ENCODE measurements at places on chromosomes 2 and 18.

DNA sequence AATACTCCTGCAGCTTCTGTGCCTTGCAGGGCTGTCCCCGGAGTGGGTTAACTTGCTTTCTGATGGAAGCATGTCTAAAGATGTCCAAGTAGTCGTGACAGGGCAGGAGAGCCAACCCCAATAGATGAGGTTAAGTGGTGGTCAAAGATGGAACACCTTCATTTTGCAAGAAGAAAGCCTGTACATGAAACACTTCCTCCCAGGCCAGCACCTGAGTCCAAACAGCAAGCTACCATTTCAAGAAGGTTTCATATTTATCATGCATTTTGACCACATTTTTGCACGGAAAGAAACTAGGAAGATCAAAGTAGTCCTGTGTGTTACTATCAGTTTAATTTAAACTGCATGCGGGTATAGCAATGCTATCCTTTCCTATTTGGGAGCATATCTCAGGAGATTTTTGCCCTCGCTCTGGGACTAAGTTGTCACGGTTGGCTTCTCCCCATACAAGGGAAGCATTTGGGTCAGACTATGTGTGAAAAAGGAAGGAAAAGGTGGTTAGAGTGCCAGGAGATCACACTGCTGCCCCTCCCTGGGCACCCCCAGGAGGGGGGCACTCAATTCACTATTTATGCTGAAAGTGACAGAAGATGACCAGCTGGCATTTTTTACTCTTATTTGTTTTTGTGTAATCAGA, 187.6 kb downstream of the ZNF521 start:
- no peak for DNase-seq

DNA sequence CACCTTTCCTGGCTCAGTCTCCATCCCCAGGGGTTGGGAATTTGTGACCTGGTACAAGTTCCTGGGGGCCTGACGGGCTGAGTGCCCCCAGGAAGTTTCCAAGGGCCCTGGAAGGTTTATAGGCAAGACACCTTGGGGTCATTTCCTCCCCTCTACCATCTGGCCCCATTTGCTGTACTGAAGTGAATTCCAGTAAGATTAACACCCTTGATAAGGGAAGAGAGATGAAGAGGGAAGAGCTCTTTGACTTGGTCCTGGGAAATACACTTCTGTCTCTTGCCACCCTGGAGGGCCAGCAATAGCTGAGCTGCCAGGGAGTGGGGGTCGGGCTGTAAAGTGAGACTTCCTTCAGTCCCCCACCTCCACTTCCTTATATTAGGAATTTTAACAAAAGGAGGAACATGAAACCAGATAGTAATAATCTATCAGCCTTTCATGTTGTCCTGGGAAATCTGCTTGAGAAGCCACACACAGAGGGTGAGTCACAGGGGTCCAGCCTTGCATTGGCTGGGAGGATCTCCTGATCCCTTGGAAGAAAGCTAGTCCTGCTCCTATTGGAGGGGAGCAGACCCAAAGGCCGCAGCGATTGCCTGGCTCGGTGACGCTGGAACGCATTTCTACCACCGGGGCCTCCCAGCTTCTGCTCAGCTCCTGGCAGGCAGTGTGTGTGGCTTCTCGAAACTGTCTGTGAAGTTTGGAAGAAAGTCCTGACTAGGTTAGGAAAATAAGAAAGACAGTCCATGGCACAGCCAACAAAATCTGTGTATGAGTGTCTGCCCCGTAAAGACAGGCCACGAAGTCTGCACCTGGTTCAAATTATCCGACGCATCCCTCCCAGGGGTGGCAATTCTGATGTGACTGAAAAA, 87.3 kb downstream of the ACAA2 start:
- no peak for DNase-seq

DNA sequence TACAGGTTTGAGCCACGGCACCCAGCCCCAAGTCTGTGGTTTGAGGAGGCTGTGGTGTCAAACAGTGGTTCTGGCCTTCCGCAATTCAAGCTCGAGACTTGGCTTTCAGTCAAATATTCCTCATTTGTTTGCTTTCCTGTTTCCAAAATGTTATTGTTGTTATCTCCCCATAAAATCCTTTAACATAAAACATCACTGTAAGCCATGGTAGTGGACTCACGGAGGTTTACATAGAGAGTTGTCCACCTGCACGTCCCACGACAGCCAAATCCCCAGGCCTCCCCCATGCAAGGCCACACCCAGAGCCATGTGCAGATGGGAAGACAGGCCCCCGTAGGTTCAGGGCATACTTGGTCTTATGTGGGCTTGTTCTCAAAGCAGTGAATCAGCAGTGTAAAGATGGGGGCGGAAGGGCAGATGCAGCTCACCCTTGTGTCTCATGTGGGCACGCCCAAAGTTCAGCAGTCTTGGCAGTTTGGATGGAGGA, 18.9 kb upstream of the ST3GAL5 start:
- DNase-seq: no peak

DNA sequence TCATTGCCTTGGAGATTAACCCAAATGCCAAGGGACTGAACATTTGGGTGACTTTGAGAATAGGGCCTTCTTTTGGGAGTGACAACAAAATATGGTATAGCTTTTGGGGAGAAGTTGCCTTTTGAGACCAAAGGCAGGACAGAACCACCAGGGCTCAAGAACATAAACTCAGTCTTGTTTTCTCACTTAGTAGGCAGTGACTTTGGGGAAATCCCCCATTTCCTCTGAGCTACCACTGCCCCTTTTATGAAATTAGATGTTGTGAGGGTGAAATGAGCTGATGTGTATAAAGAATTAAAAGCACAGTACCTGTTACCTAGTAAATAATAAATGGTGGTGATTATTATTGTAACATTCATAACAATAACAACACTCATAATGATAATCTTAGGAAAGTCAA, 36.5 kb downstream of the GPD2 start:
- no peak for DNase-seq

DNA sequence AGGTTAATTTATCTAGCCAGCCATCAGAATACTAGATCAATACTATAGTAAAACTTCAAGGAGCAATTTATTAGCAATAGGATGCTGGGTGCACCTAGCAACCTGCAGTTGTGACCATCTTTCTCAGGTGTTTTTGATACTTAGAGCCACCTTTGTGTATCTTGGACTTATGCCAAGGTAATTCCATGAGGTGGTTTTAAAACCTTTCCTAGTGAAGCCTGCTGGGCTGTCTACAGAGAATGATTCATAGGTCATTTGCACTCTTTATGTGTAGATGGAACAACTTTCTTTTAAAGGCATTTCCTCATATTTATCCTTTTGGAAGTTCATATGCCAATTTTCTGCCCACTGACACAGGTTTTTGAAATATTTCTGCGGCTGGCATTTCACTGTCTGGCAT, 1030.1 kb upstream of the POU3F3 start:
- DNase-seq: no peak

DNA sequence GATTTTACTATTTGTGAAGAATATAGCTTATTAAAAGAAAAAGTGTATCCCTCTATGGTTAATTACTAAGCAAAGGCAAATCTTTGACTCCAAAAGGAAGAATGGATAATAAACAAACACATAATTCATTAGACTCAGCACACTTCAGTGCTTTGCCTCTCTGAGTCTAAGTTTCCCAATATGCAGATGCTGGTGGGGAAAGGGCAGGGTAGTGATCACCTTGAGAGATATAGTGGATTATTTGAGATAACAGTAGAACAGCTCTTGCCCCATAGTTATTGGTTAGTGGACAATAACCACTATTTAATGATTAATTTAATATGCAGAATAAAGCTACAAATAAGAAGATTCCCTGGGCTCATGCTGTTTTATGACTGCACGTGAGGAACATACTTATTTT, 98.2 kb upstream of the SLC8A1 start:
- no peak for DNase-seq

GRCh38 chr2:119015845-119016244, 73.9 kb downstream of the MARCO start:
- DNase-seq: no peak

Measured in stimulated activated CD4-positive, alpha-beta T cell treated with anti-CD3 and anti-CD28 coated beads, Interleukin-2, amount 100 ng/mL, for 48 hours (primary cell).